ENCODE measurements at places on chromosomes 6 and 20. TPM values are rescaled to one million over a fixed set of nuclear protein-coding genes. Genes with fewer than 3 reads are reported as not detected.

DNA sequence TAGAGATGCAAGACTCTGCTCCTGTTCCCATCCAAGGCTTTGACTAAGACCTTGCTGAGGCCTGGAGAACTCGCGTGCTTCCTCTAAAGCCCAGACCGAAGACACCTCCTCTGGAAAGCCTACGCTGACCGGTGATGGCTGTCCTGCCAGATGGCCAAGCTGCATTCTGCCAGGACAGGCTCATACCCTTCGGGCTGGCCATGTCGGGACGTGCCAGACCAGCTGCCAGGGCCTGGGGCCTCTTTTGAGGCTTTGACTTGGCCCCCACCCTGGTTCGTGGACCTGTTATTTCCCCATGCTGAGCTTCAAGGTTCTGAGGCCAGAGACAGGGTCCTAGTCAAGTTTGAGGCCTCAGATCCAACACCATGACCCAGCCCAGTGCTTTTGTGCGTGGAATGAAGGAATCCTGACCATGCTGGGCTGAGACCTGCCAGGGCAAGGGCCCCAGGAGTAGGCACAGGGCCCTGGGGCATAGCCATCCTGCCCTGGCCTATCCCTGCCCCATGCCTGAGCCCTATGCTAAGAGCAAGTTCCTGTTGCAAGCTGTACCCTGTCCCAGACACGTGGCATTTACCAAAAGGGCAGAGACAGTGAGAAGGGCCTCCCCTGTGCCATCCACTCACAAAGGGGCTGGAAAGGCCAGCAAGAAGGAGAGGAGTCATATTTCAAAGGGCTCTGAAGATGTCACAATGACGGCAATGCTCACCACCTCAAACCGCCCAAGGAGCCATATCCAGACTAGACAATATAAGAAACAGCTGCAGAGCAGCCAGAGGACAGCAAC lies 42.8 kb downstream of the MRPL14 start:
- DNase-seq: no peak

DNA sequence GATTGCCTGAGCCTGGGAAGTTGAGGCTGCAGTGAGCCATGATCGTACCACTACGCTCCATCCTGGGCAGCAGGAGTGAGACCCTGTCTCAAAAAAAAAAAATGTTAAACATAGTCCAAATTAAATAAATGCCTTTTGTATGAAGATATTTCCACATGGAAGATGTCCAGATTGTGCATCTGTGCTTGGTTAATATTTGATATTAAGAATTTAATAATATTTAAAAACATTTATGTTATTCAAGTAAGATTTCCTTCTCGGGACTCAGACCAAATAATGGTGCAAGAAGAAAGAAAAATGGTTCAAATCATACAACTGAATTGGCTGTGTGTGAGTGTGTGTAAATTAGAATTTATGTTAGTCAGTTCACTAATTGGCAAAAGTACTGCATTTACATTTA lies 202.5 kb downstream of the TBC1D7 start:
- DNase-seq: no peak

DNA sequence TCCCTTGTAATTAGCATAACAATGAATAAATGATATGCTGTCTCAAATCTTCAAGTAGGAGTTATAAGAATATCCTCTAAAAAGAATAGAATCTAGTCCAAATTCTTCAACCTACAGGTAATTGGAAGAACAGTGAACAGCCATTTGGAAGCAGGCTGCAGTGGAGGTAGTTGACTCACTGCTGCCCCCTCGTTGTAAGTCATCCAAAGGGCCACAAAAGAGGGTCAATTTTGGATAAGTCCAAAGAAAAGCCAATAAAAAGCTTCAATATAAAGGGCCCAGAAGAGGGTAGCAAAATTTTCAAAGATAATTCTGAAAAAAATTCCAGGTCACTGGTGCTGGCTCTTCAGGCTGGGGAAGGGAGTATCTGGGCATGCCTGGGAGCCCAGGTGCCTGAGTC lies 60.8 kb upstream of the SSTR4 start:
- peak; percentile 9 for DNase-seq

DNA sequence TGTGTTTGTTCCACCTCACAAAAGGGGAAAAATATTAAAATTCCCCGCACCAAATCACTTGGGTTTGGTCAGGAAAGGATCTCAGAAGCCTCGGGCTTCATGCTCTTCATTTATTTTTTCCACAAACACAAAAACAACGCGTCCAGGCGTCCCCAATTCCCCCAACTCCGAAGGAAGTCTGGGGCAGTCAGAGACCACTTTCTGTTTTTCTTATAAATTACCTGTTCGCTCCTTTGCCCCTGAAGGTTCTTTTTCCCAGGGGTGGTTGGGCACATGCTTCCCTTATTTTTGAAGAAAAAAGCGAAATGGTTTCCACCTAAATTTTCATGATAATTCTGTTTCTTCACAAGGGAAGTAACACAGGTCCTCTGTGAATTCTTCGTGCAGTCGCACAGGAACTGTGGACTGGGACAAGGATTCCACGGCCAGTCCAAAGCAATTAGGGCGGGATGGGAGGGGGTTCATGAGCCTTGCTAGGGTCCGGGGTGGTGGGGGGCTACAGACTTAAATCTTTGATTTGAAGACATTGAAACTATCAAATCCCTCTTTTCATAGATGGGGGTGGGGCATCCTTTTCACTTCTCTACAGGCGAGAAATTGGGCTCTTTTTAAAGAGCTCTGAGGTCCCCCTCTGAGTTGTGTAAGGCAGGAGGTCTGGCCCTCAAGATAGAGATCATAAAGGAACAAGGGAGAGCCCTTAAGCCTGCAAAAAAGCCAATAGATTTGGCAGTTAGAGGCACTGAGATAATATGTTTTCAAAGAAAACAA lies 30.5 kb upstream of the HFE start:
- DNase-seq: peak; percentile 43

MLIP gene
- total RNA-seq: not detected

C6orf163 gene
- 1.8 TPM for total RNA-seq

FILIP1 gene
- 0.33 TPM for total RNA-seq

ADTRP gene
- total RNA-seq: 1.3 TPM

COL20A1 gene
- total RNA-seq: not detected
